Stimulated activated CD4-positive, alpha-beta T cell treated with anti-CD3 and anti-CD28 coated beads, Interleukin-4, amount 100 ng/mL, for 48 hours (primary cell): ENCODE measurements at places on chromosomes 2 and 18.

DNA sequence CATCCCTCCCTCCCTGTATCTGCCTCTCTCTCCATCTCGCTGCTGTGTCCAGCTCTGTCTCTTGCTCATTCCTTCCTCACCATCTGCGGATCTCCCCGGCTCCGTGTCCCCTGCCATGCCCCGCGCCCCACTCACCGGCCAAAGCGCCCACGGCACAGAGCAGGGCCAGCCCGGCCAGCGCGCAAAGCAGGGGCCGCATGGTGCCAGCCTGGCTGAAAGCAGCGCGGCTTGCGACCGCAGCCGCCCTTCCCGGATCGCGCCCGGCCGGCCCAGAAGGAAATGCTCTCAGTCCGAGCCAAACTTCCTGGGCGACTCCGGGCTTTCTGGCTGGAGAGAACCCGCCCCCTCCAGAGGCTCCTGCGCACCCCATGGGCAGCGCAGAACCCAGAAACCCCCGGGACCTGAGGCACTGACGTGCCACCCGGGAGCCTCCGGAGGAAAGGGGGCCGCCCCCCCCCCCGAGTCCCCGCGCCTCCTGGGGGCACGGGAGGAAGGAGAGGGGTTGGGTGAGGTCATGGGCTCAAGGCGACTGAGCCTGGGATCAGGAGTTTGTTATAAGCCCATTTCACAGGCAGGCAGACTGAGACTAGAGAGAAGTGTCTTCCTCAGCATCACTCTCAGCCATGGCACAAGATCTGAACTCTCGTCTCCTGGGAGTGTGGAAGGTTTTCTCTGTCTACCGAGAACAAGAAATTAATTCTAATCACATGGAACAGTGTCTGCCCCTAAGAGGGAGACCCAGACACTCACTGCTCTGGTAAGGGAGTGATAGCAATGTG lies 45.2 kb upstream of the RAB6C start:
- no peak for DNase-seq

DNA sequence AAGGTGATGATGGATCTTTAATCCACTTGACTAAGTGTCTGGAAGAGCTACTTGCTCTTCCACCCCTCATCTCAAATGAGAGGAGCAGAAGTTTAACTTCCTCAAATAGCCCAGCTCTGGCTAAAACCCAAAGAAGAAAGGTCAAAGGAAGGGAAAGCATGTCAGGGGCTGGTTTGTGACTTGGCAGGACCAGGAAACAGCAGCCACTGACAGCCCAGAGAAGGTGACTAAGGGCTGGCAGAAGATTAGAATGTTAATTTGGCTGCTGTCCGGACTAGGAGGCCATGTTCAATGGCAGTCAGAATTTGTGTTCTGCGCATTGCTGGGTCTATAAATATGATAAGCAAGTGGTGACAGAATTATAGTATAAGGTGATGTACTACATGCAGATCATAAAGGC lies 386.2 kb downstream of the SETBP1 start:
- no peak for DNase-seq

DNA sequence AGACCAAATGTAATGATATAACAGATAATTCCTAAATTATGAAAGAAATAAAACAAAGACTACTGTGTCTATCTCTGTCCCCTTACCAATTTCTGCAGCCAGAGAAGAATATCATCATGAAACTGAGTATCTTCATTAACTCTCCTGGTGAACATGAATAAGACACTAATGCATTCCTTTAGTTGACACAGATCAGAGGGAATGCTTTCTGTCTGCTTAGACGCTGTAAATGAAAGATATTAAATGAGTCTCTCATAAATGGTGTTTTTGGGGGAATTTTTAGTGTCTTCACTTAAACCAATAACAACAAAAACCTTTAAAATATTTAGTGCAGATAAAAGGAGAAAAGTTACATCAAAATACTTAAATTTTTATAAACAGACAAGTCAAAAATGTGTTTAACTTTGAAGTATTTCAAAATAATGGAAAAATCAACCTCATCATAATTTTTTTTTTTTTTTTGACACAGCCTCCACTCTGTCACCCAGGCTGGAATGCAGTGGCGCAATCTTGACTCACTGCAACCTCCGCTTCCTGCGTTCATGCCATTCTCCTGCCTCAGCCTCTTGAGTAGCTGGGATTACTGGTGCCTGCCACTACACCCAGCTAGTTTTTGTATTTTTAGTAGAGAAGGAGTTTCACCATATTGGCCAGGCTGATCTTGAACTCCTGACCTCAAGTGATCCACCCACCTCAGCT lies 16.0 kb downstream of the EPG5 start:
- no peak for DNase-seq

DNA sequence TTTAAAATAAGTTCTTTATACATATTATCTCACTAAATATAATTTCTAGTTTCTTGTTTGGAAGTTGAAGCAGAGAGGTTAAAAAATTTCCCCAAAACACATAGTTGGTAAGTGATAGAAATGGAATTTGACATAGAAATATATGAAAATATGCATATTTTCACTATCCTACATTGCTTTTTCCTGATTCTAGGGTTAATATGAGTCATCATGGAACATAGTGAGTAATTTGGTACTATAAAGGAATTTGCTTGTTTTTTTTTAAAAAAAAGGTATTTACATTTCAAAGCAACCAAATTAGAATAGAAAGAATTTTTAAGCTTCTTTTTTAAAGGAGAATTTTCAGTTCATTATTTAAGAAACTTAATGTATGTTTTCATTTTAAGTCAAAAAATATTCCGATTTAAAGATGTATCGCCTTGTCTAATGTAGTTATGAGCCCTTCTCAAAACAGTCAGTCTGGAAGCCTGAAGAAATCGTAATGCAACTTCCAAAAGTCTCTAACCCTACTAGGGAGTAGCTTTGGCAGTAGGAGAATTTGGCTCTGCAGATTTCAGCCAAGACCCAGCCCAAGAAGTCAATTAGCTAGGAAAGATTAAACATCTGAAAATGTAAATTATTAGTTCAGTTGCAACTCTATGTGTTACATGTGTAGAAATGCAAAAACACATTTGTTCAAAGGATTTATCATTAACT lies 147.3 kb downstream of the RDH14 start:
- DNase-seq, result no peak

GRCh38 chr2:207539470-207539869 lies 9.7 kb downstream of the CREB1 start:
- no peak for DNase-seq

GRCh38 chr2:62586981-62587380 lies 81.0 kb upstream of the TMEM17 start:
- no peak for DNase-seq

DNA sequence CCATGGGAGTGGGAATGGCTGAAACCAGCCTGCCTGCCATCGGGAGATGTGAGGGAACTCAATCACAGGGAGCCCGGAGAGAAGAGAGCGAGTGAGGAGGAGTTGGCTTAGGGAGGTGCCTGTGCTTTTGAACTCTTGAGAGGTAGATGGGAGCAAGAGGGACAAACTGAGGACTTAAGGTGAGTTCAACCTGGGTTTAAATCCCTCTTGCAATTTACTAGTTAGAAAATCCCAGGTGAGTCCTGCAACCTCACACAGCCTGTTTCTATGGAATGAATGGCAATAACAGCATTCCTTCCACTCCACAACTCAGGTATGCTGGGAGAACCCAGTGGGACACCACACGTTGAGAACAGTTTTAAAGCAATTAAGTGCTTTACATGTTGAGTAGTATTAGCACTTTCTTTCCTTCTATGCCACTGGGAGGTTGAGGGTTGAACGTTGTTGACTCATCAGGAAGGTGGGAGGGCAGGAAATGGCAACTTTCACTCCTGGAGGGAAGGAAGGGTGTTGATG lies 57.3 kb downstream of the VIT start:
- DNase-seq, result no peak
